SIG-M5 (cell line): ENCODE measurements at places on chromosomes 6 and 20.

GRCh38 chr6:56299916-56300315 is 52.5 kb upstream of the COL21A1 start:
- DNase-seq = no peak

DNA sequence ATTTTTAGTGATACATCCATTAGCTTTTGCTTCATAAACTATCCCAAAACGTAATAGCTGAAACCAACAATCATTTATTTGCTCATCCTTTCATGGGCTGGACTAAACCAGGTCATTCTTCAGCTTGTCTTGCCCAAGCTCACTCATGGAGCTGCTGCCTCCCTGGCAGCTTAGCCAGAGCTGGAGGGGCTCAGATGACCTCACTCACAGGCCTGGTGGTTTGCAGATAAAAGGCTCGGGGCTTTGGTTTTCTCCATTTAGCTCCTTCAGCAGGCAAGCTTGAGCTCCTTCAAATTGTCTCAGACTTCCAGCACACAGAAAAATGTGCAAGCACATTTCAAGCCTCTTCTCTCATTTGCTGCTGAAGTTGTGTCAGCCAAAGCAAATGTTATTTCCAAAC is 139.1 kb downstream of the BTBD3 start:
- DNase-seq = no peak

DNA sequence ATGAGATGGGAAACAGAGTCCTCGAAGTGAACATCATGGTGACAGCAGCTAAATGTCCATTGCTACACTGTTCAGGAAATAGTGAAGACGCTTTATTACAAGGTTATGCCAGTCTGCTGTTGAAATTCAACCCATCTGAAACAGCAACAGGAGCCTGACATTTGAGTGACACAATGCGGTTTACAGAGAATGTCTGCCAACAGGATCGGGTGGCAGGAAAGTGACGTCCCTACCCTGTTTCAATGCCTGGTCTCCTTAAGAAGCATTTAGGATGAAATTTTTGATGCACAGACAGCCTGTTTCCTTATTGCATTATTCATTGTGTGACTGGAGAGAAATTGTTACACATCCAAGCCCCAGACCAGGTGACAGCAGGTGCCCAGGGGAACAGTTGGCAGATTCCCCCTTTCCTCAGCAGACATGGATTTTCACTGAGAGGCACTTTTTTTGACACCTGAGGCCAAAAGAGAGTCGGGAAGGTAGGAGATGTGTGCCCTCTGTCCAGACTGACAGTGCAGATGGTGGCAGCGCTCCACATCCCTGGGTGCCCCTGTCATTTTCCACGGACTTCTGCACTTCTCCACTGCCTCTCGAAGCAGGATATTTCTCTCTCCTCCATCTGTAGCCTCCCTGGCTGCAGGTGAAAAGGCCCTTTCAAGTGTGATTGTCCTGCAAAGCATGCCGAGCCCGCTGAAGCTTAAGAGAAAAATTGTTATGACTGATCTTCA is 87.9 kb downstream of the BFSP1 start:
- no peak for DNase-seq

DNA sequence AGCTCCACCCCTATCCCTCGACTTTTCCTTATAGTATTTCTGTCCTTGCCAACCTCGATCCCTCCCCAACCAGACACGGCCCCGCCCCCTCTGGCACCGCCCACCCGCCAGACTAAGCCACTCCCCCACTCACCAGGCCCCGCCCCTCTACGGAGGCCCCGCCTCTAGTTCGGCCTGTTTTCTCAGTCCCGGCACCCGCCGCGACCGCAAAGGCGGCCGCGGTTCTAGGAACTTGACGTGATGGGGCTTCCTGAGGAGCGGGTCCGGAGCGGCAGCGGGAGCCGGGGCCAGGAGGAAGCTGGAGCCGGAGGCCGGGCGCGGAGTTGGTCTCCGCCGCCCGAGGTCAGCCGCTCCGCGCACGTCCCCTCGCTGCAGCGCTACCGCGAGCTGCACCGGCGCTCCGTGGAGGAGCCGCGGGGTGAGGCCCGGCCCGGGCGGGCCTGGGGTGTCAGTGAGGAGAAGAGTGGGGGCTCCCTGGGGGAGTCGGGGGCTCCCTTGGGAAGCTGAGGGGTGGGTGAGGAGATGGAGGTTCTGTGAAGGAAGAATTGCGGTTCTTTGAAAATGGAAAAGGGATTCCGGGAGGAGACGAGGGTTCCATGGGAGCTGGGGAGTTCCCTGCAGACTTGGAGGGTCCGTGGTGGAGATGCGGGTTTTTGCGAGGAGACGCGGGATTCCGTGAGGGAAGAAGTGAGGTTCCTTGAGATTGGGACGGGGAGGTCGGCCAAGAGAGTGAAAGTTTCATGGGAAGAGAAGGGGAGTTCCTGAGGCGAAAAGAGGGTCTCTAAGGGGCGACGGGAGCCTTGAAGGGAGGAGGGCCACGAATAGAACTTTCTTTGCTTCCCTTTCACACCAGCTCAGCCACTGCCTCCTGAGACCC is at the start of gene ACSS2:
Gene ACSS2 (plus strand): TSS at position 207 of the 877 bp plus-strand sequence. CDS start 34 bp downstream, at position 241.
- no peak for DNase-seq

GRCh38 chr6:111536910-111537527 is 54.0 kb upstream of the REV3L start:
- DNase-seq = peak; percentile 29

DNA sequence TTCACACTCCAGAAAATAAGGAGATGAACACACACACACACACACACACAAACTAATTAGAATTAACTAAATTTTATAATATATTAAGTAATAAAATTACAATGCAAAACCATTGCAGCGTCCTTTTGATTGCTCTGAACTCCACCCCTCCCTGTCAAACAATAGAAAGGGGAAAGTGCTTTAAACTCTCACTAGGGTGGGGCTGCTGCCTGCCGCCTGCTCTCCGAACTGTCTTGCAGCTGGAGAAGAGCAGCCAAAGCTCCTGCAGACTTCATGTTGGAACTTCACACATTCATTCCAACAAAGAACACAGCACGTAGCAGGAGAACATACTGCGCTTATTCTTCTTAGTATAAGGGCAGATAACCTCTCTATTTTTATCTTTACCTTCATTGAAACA is 83.2 kb downstream of the GCLC start:
- no peak for DNase-seq

DNA sequence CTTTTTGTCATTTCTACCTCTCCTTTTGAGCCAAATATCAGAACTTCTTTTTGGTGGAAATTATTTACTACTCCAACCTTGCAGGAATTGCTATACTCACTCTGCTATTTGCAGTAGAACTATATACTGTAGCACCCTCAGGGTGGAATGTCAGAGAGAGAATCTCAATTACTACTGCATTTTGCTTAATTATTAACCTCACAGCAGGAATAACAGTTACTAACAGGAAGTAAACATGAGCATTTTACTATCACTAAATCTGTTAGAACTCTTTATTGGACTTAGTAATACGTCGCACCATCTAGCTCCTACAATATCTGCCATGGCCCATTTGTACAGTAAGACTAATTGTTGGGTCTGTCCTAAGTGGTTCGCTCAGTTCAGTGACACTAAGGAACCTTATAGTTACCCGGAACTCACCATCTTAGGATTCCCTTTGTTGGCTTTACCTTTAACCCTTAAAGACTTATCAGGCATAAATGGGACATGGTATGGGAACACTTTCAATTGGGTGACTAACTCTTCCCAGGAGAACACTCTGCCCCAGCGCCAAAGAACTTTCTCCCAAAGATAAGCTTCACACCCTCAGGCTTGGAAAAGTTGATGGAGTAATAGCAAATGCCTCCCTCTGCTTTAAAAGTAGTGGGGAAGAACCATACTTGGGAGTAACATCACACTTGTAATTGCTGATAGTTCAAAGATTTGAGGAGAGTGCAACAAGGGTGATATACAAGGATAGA is 38.8 kb downstream of the PLN start:
- DNase-seq = no peak

GRCh38 chr6:32840604-32841246 is 2.2 kb upstream of the TAP2 start:
- no peak for DNase-seq

DNA sequence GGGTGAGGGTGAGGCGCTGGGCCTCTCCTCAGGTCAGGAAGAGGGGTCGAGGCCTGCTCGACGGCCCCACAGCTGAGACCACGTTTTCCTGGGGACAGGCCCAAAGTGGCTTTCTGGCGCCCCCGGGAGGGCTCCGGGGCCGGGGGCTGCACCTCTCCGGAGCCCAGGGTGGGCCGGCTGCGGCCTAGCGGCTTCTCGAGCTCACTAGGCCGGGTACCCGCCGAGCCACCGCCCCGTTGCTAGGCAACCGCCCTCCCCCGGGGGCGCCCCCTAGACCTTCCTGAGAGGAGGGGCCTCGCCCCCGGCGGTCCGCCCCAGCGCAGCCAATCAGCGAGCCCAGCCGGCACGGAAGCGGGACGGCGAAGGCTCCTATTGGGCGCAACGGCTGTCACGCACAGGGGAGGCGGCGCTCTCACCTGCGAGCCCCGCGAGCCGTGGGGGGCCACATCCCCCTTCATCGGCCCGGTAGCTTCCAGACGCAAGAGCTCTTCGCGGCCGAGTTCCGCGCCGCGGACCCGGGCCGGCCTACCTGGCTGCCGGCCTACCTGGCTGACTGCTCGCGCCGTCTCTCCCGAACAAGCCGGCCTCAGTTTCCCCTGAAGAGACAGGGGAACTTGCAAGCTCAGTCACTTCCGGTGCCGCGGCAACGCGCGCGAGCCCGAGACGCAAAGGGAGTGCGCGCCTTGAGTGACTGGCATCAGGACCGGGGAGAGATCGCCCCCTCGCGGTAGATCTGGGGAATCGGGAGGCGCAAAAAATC is 831 bp upstream of the BCL2L1 start:
- DNase-seq = peak; percentile 63

DNA sequence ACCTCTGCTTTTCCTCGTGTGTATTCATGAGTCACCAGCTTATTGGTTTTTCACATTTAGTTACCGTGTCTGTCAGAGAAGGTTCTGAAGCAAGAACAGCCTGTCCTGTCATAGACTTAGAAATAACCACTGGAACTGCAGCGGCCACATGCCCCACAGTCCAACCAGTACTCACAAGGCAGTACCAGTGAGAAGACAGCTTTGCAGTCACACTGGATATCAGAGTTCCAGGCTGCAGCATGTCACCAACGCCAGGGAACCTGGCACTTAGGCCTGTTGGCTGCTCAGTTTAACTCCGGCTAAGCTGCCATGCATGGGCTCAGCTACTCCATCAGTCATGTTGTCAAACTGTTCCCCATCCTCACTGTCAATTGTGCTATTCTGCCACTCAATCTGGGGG is 40.1 kb downstream of the ADNP start:
- DNase-seq = no peak

GRCh38 chr6:35973670-35974222 is 50.7 kb downstream of the SLC26A8 start:
- no peak for DNase-seq

DNA sequence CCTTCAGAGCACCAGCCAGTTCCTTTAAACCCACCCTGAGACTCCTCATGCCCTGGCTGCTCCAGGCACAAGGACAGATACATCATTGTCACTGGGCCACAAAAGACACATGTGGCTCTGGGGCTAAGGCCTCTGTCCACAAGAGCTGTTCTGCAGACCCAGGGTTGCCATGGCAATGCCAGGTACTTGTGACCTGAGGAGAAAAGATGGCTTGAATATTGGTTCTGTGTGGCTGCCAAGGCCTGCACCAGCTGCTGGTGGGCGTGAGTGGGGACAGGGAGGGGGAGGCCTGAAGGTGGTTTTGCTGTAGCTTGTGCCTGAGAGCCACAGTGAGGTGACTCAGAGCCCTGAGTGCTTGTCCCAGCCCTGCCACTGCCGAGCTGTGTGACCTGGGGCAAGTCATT is 31.8 kb downstream of the SAYSD1 start:
- no peak for DNase-seq
